Amniotic stem cell (primary cell): ENCODE measurements at places on chromosomes 3 and 15.

- DNase-seq, result no peak
Measured at GRCh38 chr15:60118146-60118545, 114.0 kb downstream of the FOXB1 start.

GRCh38 chr15:79221696-79222095 lies 60.8 kb upstream of the ANKRD34C start:
- no peak for DNase-seq

DNA sequence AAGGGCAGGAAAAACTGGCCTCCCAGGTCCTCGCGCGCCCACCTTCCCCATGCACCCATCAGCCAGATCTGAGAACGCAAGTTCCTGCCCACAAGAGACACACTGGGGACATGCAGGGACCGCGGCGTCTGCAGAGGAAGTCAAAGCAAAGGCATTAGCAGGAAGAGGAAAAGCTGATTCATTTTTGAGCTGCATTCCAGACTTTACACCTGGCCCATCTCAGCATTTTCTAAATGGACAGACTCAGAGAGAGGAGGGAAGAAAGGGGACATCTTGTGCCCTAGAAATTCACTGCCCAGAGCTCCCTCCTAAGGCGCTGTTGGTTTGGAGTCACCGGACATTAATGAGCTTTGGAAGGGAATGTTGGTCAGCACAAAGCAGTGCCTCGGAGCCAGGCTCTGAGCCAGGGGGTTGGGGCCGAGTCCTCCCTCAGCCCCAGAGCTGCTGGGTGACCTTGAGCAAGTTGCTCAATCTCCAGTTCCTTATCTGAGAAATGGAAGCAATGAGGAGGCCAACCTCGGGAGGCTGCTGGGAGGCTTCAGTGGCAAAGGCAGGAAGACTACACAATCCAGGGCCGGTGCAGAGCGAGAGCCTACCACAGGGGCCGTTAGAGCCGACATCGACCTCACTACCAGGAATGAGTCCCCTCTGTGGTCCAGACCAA lies 150.5 kb upstream of the IQSEC1 start:
- no peak for DNase-seq

GRCh38 chr15:94667109-94667508 lies 435.7 kb downstream of the MCTP2 start:
- no peak for DNase-seq

GRCh38 chr15:49115062-49115461 lies 40.3 kb downstream of the COPS2 start:
- no peak for DNase-seq

DNA sequence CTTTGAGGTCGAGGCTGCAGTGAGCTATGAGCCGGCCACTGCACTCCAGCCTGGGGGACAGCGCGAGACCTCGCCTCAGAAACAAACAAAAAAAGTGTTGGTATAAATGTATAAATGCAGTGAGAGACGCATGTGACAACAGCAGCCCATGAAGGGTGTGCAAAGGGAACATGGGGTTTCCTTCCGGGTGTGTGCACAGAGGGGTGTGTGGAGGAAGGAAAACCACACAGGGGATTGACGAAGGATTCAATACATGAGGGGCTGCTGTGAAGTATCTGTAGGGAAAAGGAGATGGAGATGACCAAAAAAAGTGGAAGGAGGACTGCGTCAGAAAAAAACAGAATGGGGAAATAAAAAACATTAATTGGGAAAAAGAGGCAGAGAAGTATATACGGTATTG lies 1.1 kb downstream of the MTFMT start:
- DNase-seq, result no peak
